ENCODE measurements at places on chromosomes 7 and 10. TPM values are rescaled to one million over a fixed set of nuclear protein-coding genes. Genes with fewer than 3 reads are reported as not detected.

The ZPBP gene
- not detected for polyA plus RNA-seq

The SPDYE16 gene
- 0.11 TPM for polyA plus RNA-seq

The NUP205 gene
- 18.0 TPM for polyA plus RNA-seq

The ZNF479 gene
- not detected for polyA plus RNA-seq

The PNLIPRP2 gene
- not detected for polyA plus RNA-seq

The DKK1 gene
- not detected for polyA plus RNA-seq

The STEAP1B gene
- 3.4 TPM for polyA plus RNA-seq

The PDE6C gene
- not detected for polyA plus RNA-seq

The TMEM270 gene
- not detected for polyA plus RNA-seq

The DENND2A gene
- not detected for polyA plus RNA-seq

The GSDME gene
- polyA plus RNA-seq = 4.6 TPM

The FEZF1 gene
- not detected for polyA plus RNA-seq

The RAMP3 gene
- polyA plus RNA-seq = not detected

The ATP6V0A4 gene
- polyA plus RNA-seq = not detected

The C10orf67 gene
- polyA plus RNA-seq = not detected

The NXPH1 gene
- polyA plus RNA-seq = not detected

The NKX1-2 gene
- polyA plus RNA-seq = not detected

The RBAK gene
- polyA plus RNA-seq = 5.3 TPM

The ADCY1 gene
- polyA plus RNA-seq = 0.18 TPM

The MDFIC gene
- 55.1 TPM for polyA plus RNA-seq

The VSTM4 gene
- not detected for polyA plus RNA-seq

The MACC1 gene
- 1.2 TPM for polyA plus RNA-seq

The GPAM gene
- polyA plus RNA-seq = 2.5 TPM

The CCL24 gene
- polyA plus RNA-seq = not detected

The CARD11 gene
- polyA plus RNA-seq = 52.4 TPM

The CNPY1 gene
- polyA plus RNA-seq = not detected

The DOCK1 gene
- polyA plus RNA-seq = not detected

The OR2A42 gene
- polyA plus RNA-seq = not detected

The KIAA1549 gene
- not detected for polyA plus RNA-seq

The ZNF716 gene
- not detected for polyA plus RNA-seq

The MET gene
- not detected for polyA plus RNA-seq

The HMX3 gene
- polyA plus RNA-seq = not detected

The UPK3B gene
- polyA plus RNA-seq = not detected
